ENCODE measurements at places on chromosomes 6 and 20.

DNA sequence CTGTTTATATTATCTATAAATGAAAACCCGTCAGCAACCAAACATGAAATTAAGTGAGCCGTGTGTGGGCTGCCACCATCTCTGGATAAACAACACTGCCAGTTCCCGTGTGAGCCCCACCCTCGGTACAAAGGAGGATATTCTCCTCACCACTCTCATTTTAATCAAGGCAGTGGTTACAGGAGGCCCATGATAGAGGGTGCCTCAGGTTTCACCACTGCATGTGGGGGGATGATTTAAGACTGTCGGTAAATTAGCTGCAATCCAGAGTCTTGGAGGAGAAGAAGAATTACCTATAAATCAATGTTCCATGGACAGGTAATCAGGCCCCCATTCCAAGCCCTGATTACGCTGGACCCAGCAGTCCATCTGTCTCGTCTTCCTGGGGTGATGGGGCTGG lies 361.6 kb upstream of the SULF2 start:
- no peak for DNase-seq

- DNase-seq, result no peak
Measured at GRCh38 chr20:23513164-23513563, 22.2 kb downstream of the CST8 start.

DNA sequence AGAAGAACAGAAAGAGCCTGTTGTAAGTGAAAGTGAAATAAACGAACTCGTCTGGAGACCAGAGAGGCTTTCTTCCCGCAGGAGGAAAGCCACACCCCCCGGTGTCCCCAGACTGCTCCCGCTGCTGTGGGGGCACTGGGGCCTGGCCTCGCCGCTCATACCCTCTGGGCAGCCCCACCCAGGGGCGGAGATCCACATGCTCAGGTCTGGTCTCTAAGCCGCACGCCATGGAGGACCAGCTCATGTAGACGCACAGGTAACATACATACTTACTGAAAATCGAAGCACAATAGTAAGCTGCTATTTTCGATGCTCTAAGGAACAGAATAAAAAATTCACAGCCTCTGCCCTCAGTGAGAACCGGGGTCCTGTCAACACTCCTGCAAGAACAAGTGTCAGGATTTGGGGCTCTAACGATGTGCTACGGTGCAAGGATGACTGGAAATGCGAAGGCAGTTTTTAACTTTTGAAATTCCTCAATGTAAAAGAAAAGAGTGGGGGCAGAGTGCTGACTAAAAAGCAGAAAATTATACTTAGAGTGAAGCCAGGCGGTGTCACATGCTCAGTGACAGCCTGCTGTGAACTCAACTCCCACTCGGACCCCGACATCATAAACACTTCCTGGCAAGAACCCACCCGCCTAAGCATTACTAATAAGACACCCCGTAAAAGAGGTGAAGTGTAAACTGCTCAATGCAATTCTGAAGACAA lies 110.5 kb downstream of the IRF4 start:
- peak; percentile 36 for DNase-seq

- no peak for DNase-seq
Measured at GRCh38 chr6:35190306-35190705, 23.4 kb upstream of the SCUBE3 start.

GRCh38 chr6:113924312-113924723 lies 46.6 kb downstream of the HDAC2 start:
- no peak for DNase-seq

- no peak for DNase-seq
Measured at GRCh38 chr6:168160506-168161370, 81.7 kb upstream of the FRMD1 start.

DNA sequence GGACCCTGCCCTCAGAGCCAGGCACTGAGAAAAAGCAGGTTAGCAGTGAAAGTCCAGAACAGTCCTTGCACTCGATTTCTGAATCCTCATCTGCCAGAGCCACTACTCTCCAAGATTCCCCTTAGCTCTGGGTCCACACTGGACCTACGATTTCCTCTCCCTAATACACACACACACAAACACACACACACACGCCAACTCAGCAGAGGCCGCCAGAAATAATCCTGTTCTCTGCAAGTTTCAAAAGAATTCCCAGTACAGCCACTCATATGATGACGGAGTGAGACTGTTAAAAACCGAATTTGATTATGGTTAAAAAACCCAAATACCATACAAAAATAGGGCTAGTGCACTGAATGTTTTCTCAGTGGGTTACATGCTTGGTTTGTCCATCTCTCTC lies 90.8 kb downstream of the GMPR start:
- no peak for DNase-seq

DNA sequence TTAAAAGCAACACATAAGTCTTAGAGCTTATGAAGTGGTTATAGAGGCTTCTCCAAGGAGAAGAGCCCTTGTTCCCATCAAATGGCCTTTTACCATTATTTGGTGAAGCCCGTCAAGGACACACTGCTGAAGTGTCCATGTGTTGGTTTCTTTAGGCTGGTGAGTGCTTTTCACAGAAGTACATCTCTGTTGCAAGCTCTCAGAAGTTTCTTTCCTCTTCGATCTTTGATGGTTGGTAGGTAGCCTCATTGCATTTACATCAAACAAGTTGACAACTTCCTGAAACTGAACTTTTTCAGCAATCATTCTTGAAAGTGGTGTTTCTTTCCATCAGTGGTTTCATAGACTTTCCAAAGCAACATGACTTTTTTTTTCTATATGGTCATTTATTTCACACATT lies 465.6 kb downstream of the HDGFL1 start:
- no peak for DNase-seq

- DNase-seq, result no peak
Measured at GRCh38 chr6:132089173-132089572, 138.0 kb upstream of the CCN2 start.

GRCh38 chr20:62550087-62550632 lies 74.4 kb upstream of the GATA5 start:
- no peak for DNase-seq

DNA sequence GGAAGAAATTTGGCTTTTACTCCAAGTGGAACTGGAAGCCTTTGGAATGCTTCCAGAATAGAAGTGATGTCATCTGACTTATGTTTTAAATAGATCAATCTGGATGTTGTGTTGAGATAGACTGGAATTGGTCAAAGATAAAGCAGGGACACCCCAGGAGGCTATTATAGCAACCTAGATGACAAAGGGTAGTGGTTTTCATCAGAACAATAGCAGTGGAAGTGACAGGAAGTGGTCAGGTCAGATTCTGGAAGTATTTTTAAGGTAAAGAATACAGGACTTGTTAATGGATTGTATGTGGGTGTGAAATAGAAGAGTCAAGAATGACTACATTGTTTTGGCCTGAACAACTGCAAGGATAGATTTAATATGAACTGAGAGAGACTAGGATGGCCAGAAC lies 191.4 kb downstream of the ADGRB3 start:
- no peak for DNase-seq

Data from CD4-positive, alpha-beta T cell treated with Interleukin-15 for 1 hour (primary cell).